WTC11 (cell line): ENCODE measurements at places on chromosomes 3 and 15.
A peak's percentile ranks its signal among the peaks of the same experiment; 100 is the strongest.

DNA sequence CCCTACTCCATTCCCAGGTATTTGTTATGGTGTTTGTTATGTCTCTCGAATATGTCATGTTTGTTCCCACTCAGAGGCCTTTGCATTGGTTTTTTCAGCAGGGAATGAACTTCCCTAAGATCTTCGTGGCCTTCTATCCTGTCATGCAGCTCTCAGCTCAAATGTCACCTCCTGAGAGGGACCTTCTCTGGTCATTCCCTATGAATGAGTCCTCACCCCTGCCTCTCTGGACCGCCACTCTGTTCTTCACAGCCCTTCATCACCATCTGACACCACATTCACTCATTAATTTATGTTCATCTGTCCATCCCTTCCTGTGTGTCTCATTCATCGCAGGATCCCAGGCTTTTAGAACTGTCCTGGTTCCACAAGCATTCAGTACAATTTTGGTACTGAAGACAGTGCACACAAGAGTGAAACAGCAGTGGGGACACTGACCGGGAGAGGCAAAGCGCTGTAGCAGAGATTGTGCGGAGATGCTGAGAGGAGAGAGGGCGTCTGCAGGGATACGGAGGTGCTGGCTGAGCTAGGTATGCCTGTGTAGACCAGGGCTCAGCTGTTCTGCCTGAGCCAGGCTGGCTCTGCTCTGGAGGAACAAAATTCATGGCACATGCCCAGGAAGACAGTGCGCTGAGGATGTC lies 132.3 kb downstream of the CHCHD6 start:
- DNase-seq = no peak

GRCh38 chr3:12303534-12303933 lies 14.7 kb downstream of the PPARG start:
- DNase-seq = no peak

- peak; percentile 53 for DNase-seq
Observed at GRCh38 chr15:20341901-20342600, 199.5 kb downstream of the GOLGA6L6 start.

GRCh38 chr3:157330206-157330605 lies 106.4 kb upstream of the PTX3 start:
- no peak for DNase-seq

DNA sequence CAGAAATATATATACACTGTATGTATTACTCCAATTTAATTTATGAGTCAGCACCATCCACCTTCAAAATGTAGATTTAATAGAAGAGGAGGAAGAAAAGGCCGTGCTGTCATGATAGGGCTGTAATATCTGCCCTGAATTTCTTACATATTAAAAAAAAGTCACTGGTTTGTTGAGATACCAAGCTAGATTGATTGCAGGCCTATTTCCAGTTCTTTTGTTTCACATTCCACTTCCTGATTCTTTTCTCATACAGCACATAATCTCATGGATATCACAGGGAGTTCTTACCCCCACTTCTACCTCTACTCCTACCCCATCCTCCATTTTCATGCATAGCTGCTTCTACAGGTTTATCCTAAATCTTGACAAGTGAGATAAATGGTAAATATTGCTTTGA lies 290.3 kb downstream of the ZBTB20 start:
- DNase-seq = no peak

DNA sequence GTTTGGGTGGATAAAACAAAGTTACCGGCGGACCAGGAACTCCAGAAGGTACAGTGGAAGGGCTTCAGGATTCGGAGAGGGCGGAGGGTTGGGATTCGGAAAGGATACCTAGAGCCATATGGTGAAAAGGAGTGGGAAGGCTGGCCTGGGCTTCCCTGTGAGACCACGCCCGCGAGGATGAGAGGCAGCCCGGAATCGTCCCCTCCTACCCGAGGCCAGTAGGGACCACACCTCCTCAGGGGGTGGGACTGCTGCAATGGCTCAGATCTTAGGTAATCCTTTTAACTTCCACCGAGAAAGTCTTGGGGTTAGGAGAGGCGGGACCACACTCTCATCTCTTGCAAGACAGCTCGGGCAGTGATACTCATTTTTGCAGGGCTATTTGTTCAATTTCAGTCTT lies 511.3 kb downstream of the OCA2 start:
- DNase-seq = peak; percentile 90

GRCh38 chr3:30617069-30617468 lies 10.7 kb downstream of the TGFBR2 start:
- no peak for DNase-seq

- peak; percentile 6 for DNase-seq
Observed at GRCh38 chr15:74367296-74367854, at the start of gene CYP11A1. Gene CYP11A1, minus strand, starts transcription at chr15:74367646. Its CDS starts 61 bp downstream, at chr15:74367585.

GRCh38 chr3:191244242-191244867 lies 45.3 kb downstream of the OSTN start:
- DNase-seq = no peak

DNA sequence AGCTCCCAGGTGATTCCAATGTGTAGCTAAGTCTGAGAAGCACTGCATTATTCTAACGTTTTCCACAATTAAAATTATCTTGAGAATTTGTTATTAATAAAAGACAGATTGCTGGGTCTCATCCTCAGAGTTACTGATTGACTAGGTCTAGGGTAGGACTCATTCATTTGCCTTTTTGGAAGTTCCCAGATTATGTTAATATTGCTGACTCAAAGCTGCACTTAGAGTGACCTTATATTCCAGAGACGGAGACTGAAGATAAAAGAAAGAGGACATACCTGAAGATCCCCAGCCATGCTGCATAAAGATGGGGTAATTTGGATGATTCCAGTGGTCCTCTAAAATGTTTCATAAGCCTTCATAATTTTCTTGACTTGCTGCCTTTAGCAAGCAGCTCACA lies 81.8 kb downstream of the PLSCR2 start:
- DNase-seq = no peak

DNA sequence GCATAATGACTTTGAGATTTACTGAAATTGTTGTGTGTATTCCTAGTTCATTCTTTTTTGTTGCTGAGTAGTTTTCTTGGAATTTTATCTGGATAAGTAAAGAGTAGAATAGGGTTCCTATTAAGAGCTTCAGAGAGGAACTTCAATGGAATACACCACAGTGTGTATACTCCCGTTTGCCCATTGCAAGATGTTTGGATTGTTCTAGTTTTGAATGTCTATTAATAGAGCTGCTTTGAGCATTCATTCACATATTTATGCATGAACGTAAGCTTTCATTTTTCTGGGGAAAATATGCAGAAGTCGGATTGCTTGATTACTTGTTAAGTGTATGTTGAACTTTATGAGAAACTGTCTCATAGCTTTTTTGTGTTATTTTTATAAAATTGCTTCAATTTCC lies 580.5 kb downstream of the OTOL1 start:
- no peak for DNase-seq

GRCh38 chr3:171649911-171650592 lies 160.2 kb downstream of the PLD1 start:
- DNase-seq = no peak

DNA sequence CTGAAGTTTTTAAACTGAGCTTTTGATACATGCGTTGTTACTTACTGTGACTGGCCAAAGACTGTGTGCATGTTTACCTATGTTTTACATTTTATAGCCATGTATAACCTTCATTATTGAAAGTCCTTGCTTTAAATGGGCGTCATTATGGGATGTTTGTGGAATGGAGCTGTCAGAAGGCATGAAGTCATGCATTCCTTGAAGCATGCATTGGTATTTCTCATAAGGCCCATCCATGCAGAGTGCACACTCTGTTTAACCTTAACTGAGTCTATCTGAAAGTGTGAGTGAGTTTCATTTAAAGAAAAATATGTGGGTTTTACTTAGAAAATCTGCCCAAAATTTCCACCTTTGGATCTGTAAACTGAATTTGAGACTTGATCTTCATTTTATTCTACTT lies 51.1 kb downstream of the PSMD6 start:
- no peak for DNase-seq

GRCh38 chr3:53719796-53720195 lies 126.4 kb downstream of the CHDH start:
- DNase-seq = no peak

DNA sequence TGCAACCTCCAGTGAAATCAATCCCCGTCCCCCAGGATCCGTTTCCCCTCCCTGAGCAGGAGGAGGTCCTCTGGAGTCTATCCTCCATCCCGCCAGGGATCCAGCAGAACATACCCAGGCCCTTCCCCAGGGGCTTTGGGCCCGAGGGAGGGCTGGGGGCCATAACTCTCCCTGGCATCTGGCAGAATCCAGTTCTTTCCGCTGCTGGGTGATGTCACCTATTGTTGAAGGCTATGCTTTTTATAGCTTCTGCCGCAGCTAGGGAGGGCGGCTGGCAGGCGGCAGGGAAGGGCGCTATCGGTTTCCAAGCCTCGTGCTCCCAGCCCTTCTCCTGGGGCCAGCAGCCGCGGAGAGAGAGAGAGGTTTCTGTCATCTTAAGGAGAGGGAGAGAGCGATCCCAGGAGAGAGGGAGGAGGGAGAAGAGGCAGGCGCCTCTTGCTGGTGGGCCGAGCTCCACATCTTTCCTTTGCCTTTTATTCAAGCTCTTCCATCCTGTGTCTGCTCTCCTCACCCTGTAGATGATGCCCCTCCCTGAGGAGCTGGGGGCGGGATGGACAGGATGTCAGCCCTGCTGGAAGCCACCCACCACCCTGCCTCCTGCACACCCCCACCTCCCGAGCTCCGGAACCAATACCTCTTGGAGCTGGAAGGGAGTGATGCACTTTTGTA lies 120.1 kb downstream of the ANP32A start:
- DNase-seq = peak; percentile 33

DNA sequence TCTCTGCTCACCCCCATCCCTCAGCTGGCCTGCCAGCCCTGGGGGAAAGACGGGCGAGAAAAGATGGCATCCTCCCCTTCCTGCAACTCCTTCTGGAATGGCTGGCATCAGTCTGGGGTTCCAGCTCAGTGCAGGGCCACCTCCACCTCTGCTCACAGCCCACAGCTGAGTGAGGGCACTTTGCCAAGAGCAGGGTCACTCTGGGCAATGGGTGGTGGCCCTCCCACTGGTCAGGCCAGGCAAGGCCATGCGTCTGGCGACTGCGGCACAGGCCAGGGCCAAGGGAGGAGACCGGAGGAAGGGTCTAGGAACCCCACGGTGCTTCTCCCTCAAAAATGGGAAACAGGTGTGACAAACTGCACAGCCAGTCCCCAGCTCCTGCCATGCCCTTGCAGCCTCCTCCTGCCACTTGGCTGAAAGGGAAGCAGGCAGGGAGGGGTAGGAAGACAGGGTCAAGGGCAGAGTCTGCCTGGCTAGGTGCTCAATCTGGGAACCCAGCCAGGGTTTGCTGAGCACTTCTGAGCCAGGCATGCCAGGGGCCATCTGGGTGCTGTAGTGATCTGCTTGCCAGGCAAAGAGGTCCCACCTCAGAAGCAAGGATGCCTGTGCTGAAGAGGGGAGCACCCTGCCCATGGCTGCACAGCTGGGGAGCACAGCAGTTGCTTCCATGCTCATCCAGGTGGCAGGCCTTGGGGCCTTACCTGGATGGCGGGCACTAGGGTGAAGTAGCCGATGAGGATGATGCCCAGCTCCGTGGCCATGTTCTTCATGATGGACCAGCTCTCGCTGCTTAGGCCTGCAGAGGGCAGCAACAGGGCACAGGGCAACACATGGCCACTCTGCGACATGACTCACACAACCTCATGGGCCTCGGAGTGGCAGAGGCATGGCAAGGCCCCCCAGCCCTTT lies 41.2 kb downstream of the PTPN23 start:
- no peak for DNase-seq

- DNase-seq = no peak
Observed at GRCh38 chr3:38254872-38255271, 10.7 kb upstream of the SLC22A13 start.

GRCh38 chr15:55742927-55743728 lies at the start of gene PRTG:
Gene PRTG, minus strand, starts transcription at chr15:55743152. Its CDS starts 221 bp downstream, at chr15:55742931.
- peak; percentile 77 for DNase-seq

DNA sequence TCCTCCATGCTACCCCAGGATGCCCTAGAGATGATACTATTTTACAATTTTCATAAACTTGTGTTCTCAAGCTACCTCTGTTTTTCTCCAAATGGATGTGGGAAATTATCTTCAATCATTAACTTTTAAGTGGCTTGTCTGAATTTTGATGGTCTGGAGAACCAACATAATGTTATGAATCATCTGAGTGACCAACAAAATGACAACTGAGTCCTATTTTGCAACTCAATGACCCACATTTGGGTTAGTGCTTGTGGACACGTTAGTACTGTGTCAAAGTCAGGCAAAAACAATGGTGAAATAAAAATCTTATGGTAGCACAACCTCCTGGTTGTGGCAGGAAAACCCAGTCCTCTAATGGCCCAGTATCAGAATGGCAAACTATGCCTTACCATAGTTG lies 352.4 kb upstream of the ZNF385D start:
- DNase-seq = no peak

DNA sequence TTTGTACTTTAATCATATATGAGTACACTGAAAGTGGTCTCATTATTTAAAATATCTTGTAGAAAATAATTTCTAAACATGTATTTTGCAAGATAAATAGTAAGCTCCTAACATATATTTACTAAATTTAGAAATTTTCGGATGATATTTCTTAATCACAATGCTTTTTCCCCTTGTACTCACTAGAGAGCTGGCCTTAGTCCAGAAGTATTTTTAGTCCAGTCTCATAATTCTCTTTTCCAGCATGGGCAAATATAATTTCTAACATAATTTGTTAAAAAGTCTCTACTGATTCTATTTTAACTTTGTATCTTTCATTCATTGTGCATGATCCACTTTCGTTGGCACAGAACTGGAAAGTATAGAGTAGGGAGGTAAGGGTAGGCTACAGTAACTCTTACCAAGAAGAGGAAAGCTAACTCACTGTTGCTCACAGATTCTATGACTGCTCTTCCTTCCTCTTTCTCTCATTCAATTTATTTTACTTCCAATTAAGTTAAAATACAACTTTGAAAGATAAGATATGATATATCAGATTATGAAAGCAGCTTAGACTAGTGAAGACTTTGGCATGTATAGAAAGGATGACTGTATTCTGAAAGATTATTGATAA lies 39.3 kb downstream of the FGF7 start:
- no peak for DNase-seq

GRCh38 chr3:197030379-197031314 lies 1.0 kb upstream of the MELTF start:
- DNase-seq = no peak

DNA sequence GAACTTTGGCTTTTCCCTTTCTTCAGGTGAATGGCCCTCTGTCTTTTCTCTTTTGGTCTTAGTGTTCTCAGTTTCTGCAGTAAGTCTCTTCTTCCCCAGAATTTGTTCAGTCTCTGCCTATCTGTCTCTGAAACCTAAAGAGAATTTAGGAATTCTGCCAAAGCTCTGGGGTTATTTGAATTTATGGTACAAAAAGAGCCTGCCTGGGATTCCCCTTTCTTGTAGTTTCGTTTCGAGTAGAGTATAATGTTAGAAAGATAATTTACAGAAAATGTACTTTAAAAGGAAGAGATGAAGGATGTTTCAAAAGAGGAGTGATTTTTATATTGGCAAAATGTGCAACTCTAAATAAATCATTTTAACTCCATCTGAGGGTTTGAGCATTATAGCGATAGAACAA lies 247.4 kb upstream of the SATB1 start:
- DNase-seq = no peak
